ENCODE measurements at places on chromosomes 1 and 21. TPM values are rescaled to one million over a fixed set of nuclear protein-coding genes. Genes with fewer than 3 reads are reported as not detected.

The STMN1 gene
- 630 TPM for total RNA-seq

The GSTM5 gene
- not detected for total RNA-seq

The SLC35E2B gene
- total RNA-seq, result 30.1 TPM

The AUNIP gene
- total RNA-seq, result 10.1 TPM

The PGBD5 gene
- total RNA-seq, result 0.02 TPM

The ZNF281 gene
- total RNA-seq, result 11.2 TPM

The AP4B1 gene
- total RNA-seq, result 41.4 TPM

The BGLAP gene
- total RNA-seq, result 2.3 TPM

The MRAP gene
- not detected for total RNA-seq

The CNR2 gene
- not detected for total RNA-seq

The HSD17B7 gene
- 29.3 TPM for total RNA-seq

The SNX7 gene
- 0.39 TPM for total RNA-seq

The DNAI4 gene
- total RNA-seq, result 1.4 TPM

The CNIH3 gene
- total RNA-seq, result 1.00 TPM

The FNDC5 gene
- not detected for total RNA-seq

The SH2D1B gene
- total RNA-seq, result not detected

The PLA2G2F gene
- not detected for total RNA-seq

The RPE65 gene
- total RNA-seq, result not detected

The TAL1 gene
- total RNA-seq, result not detected

The AGMAT gene
- 13.9 TPM for total RNA-seq

The RBBP5 gene
- total RNA-seq, result 25.9 TPM

The LCE1F gene
- not detected for total RNA-seq

The PMVK gene
- total RNA-seq, result 54.0 TPM

The CD1E gene
- not detected for total RNA-seq

The CD53 gene
- 240 TPM for total RNA-seq

The KIF17 gene
- not detected for total RNA-seq

The ACKR1 gene
- not detected for total RNA-seq

The DCAF8 gene
- total RNA-seq, result 142 TPM

The NPR1 gene
- 0.07 TPM for total RNA-seq

Data from activated CD4-positive, alpha-beta memory T cell treated with anti-CD3 and anti-CD28 coated beads for 36 hours (primary cell).